ENCODE measurements at places on chromosomes 5 and 9. TPM values are rescaled to one million over a fixed set of nuclear protein-coding genes. Genes with fewer than 3 reads are reported as not detected.

The RANBP3L gene
- total RNA-seq = not detected

The INSL4 gene
- not detected for total RNA-seq

The SV2C gene
- total RNA-seq = under 0.01 TPM

The CNTNAP3 gene
- 2.9 TPM for total RNA-seq

The IRX1 gene
- 0.19 TPM for total RNA-seq

The OTP gene
- not detected for total RNA-seq

The LCNL1 gene
- total RNA-seq = 0.85 TPM

The SOHLH1 gene
- total RNA-seq = not detected

The C5orf52 gene
- total RNA-seq = not detected

The MELK gene
- 7.0 TPM for total RNA-seq

The PCDHGC3 gene
- 31.0 TPM for total RNA-seq

The FBLL1 gene
- 0.77 TPM for total RNA-seq

The RGS7BP gene
- total RNA-seq = 0.85 TPM

The TRAF1 gene
- 2.3 TPM for total RNA-seq

Measured in regular cardiac myocyte (primary cell).